Astrocyte (in vitro differentiated cells and primary cell): ENCODE measurements at places on chromosomes 16 and 17. TPM values are rescaled to one million over a fixed set of nuclear protein-coding genes. Genes with fewer than 3 reads are reported as not detected.

FZD2 gene
- 95.7 and 97.6 TPM in 2 replicates for total RNA-seq

ZSCAN10 gene
- total RNA-seq = 0.22 and 0.25 TPM in 2 replicates

VMO1 gene
- total RNA-seq = 0.75 TPM in 1 of 2 replicates, not detected in the other

TMEM114 gene
- total RNA-seq = not detected in 2 replicates

NLRC3 gene
- total RNA-seq = 0.17 and 0.23 TPM in 2 replicates

TBX2 gene
- 0.50 and 0.53 TPM in 2 replicates for total RNA-seq

C16orf86 gene
- 0.32 and 1.6 TPM in 2 replicates for total RNA-seq

TTLL6 gene
- not detected in 2 replicates for total RNA-seq

ABCA3 gene
- 4.8 and 4.9 TPM in 2 replicates for total RNA-seq

DNA sequence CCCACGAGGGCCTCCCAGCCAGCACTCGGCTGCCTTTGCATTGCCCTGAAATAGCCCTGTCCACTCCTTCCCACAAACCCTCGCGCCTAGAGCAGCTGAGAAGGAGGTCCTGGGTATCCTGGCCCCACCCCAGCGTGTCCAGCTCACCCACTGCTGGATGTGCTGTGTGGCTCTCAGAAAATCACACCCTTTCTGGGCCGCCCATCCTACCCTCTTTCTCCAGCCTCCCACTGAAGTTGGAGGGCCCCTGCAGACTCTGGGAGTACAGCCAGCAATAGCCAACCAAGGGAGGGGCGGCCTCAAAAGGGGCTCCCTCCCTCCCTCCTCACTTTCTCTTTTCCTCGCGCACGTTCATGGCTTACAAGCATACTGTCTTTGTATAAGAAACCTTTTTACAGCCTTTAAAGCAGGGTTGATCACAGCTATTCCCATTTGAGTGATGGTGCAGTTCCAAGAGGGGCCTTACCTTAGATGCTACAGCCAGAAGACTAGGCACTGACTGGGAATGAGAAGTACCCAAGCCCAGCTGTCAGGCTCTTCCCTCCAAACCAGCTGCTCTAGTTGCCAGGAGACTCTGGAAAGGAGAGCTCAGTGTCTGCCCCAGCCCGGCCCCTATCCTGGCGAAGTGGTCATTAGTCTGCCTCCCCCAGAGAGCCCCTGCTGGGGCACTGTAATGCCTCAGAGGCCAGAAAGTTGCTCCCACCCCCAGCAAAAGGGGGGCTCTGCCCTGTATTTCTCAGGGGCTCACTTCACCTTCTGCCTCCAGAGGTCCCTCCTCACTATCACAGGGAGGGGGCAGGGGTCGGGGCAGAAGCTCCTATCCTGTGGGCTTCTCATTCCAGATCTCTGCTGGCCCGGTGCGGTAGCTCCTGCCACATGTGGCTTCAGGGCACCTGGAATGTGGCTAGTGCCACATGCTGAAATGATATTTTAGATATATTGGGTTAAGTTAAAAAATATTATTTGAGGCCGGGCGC is 38.1 kb downstream of the DCAKD start:
- H3K4me1 ChIP-seq = no peaks in the 10 kb centered on the region
- H3K4me3 ChIP-seq = no peak overlapping the region
- no peaks in the 10 kb centered on the region for H3K27me3 ChIP-seq
- H3K27ac ChIP-seq = no peak overlapping the region
- no peaks in the 10 kb centered on the region for H3K36me3 ChIP-seq

GRCh38 chr17:45993962-45994627 is 5.0 kb upstream of the STH start:
- no peak overlapping the region for H3K4me3 ChIP-seq
- peaks cover 6% of the 10 kb centered on the region for H3K4me1 ChIP-seq
- H3K27ac ChIP-seq = no peak overlapping the region
- no peak for DNase-seq
- no peaks in the 10 kb centered on the region for H3K36me3 ChIP-seq
- no peaks in the 10 kb centered on the region for H3K27me3 ChIP-seq

DNA sequence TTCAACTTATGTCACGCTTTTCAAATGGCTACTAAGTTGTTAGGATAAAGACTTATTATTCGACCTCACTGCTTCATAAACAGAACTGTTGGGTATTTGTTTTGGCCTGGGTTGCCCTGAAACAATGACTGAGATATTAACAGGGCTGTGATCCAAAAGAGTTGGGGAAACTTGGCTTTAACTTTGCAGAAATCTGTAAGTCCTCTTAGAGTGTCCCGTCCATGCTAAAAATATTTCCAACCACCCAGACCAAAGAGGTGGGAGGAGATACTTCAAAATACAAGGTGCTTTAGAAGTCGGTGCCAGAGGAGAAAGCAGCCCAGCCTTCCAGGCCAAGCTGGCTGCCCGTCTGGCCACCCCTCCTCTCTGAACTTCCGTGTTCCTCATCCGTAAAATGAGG is 16.1 kb upstream of the SPATA32 start:
- peaks cover 26% of the 10 kb centered on the region for H3K4me1 ChIP-seq
- no peaks in the 10 kb centered on the region for H3K27me3 ChIP-seq
- peak; percentile 74 for DNase-seq

DNA sequence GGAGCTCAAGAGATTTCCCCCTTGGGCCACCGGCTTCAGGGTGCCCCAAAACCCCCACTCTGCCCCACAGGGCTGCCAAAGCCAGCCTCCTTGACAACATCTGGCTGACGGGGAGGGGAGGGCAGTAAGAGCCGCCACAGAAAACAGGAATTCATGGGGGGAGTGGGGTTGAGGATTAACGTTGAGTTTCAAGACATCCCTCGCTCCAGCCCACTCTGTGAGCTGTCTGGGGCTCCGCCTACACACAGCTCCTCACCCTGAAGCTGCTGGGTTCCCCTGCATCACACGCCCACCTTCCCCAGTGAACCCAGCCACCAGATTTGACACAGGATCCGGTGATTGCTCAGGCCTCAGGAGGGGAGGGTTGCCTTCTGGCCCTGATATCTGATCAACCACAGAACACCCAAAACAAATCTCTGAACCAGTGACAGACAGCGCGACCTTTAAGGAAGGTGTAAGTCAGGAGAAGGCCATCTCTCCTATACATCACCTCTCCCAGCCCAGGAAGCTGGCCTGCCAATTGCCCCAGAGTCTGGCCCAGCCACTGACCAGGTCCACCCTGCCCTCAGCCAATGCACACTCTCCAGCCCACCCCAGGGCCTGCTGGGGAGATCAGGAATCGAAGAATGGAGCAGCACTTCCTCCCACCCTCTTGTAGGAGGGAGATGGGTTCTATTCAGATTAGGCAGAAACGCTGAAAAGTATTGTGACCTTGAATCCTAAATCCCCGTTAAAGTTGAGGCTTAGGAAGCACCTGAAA is 132.1 kb downstream of the CLEC16A start:
- H3K27me3 ChIP-seq = no peaks in the 10 kb centered on the region
- H3K36me3 ChIP-seq = no peaks in the 10 kb centered on the region
- H3K4me1 ChIP-seq = peaks cover 42% of the 10 kb centered on the region

- peaks cover 73% of the 10 kb centered on the region for H3K36me3 ChIP-seq
- DNase-seq = no peak
- H3K27ac ChIP-seq = no peak overlapping the region
- no peaks in the 10 kb centered on the region for H3K4me1 ChIP-seq
- H3K4me3 ChIP-seq = no peak overlapping the region
Measured at GRCh38 chr17:8494506-8495111, 58.9 kb downstream of the NDEL1 start.

GRCh38 chr16:89133457-89134127 is 38.0 kb upstream of the CDH15 start:
- H3K27me3 ChIP-seq = no peaks in the 10 kb centered on the region
- no peaks in the 10 kb centered on the region for H3K36me3 ChIP-seq
- H3K4me1 ChIP-seq = no peaks in the 10 kb centered on the region
- H3K4me3 ChIP-seq = no peak overlapping the region
- no peak overlapping the region for H3K27ac ChIP-seq
- DNase-seq = no peak

DNA sequence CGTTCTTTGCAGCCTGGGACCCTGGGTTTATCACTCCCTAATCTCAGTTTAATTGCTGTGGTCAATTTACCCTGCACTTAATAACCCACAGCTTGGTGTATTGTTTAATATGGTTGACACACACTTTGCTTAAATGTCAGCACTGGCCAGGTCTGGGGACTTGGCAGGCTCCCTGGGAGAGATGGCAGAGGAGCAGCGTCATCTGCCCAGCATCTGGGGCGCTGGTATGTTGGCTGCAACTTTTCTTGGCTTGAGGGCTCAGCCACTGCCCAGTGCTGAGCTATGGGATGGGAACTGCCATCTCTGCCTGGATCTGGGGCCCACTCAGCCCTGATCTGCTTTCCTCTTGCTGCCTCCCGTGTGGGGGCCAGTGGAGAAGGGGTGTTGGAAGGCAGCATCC is 115.7 kb upstream of the IRX3 start:
- peaks cover 9% of the 10 kb centered on the region for H3K4me1 ChIP-seq
- no peaks in the 10 kb centered on the region for H3K27me3 ChIP-seq
- DNase-seq = no peak
- H3K4me3 ChIP-seq = no peak overlapping the region
- H3K36me3 ChIP-seq = no peaks in the 10 kb centered on the region
- H3K27ac ChIP-seq = no peak overlapping the region

GRCh38 chr17:9144502-9145249 is 123.4 kb downstream of the NTN1 start:
- no peaks in the 10 kb centered on the region for H3K27me3 ChIP-seq
- no peak for DNase-seq
- no peaks in the 10 kb centered on the region for H3K36me3 ChIP-seq
- H3K4me1 ChIP-seq = no peaks in the 10 kb centered on the region
- no peak overlapping the region for H3K27ac ChIP-seq

DNA sequence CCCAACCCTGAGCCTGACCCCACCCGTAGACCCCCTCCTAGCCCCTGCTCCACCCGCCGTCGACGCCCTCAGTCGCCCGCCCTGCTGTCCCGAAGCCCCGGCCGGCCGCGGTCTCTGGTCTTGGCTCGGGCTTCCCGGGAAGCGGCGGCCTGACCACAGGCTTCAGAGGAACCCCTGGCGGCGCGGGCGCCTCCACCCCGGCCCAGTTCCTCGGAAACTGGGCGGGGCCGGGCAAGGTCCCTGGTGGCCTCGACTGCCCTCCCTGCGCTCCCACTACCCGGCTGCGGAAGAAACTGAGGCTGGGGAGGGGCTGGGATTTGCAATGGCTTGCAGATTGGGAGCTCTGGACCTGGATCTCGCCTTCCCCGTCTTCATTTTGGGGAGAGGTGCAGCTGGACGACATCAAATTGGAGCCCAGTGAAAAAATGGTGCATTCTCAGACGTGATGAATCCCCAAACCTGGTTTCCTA is 692 bp upstream of the SOCS1 start:
- H3K4me1 ChIP-seq = peaks cover 38% of the 10 kb centered on the region
- H3K4me3 ChIP-seq = peak overlapping the region; percentile 88
- no peaks in the 10 kb centered on the region for H3K36me3 ChIP-seq
- DNase-seq = peak; percentile 36
- no peaks in the 10 kb centered on the region for H3K27me3 ChIP-seq
- H3K27ac ChIP-seq = peak overlapping the region; percentile 95

GRCh38 chr16:69110406-69110805 is 5.0 kb downstream of the HAS3 start:
- peaks cover 24% of the 10 kb centered on the region for H3K4me1 ChIP-seq
- H3K4me3 ChIP-seq = no peak overlapping the region
- no peak overlapping the region for H3K27ac ChIP-seq
- H3K36me3 ChIP-seq = no peaks in the 10 kb centered on the region
- peaks cover 5% of the 10 kb centered on the region for H3K27me3 ChIP-seq

DNA sequence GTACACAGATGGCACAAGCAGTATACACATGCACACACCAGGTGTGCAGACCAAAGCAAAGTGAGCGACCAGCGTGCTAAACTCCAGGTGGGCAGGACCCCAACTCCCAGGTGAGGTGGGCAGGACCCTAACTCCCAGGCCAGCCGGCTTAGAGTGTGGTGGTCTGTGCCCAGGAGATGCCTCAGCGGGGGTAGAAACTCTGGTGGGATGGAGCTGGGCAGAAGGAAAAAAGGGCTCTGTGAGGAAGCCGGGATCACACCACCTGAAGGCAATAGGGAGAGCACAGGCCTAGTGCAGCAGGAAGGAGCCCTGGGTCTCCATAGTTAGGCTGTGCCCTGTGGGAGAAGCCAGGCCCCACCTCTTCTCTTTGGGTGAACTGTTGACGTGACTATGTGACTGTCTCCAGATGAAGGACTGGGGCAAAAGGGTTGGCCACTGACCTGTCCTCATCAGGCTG is 1.6 kb upstream of the FOXJ1 start:
- no peak overlapping the region for H3K4me3 ChIP-seq
- no peak overlapping the region for H3K27ac ChIP-seq
- H3K36me3 ChIP-seq = no peaks in the 10 kb centered on the region
- H3K4me1 ChIP-seq = peaks cover 7% of the 10 kb centered on the region

- no peaks in the 10 kb centered on the region for H3K27me3 ChIP-seq
- H3K27ac ChIP-seq = no peak overlapping the region
- peaks cover 7% of the 10 kb centered on the region for H3K4me1 ChIP-seq
- H3K4me3 ChIP-seq = no peak overlapping the region
- peak; percentile 69 for DNase-seq
Measured at GRCh38 chr16:70162041-70162451, 11.5 kb upstream of the CLEC18C start.

- H3K4me1 ChIP-seq = peaks cover 17% of the 10 kb centered on the region
- no peak overlapping the region for H3K4me3 ChIP-seq
- H3K27ac ChIP-seq = no peak overlapping the region
- H3K36me3 ChIP-seq = no peaks in the 10 kb centered on the region
- H3K27me3 ChIP-seq = peaks cover 4% of the 10 kb centered on the region
Measured at GRCh38 chr16:57634171-57634570, 5.7 kb downstream of the ADGRG1 start.

DNA sequence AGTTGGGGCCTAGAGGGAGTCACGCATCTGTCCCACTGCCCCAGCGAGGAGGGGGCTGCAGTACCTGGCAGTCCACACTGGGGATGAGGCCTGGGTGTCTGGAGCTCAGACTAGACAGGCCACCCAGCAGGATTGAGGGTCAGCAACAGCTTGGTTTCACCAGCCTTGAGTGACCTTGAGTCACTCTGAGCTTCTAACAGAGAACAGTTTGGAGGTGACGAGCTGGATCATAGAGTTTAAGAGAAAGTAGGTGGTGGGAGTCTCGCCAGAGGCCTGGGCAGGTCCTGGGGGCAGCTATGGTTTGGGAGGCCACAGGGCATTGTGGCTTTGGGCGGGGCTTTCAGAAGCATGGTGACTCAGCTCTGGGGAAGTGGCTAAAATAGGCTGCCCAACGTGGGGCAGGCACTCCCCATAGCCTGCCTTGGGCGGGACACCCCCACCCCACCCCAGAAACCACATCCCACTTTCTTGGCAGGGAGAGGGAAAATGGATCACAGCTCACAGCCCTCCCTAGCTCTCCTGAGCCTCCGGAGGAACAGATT is 20.5 kb downstream of the CDC42EP4 start:
- peak; percentile 89 for DNase-seq
- H3K36me3 ChIP-seq = no peaks in the 10 kb centered on the region
- peak overlapping the region; percentile 94 for H3K27ac ChIP-seq
- peaks cover 66% of the 10 kb centered on the region for H3K4me1 ChIP-seq
- H3K4me3 ChIP-seq = peak overlapping the region; percentile 30

DNA sequence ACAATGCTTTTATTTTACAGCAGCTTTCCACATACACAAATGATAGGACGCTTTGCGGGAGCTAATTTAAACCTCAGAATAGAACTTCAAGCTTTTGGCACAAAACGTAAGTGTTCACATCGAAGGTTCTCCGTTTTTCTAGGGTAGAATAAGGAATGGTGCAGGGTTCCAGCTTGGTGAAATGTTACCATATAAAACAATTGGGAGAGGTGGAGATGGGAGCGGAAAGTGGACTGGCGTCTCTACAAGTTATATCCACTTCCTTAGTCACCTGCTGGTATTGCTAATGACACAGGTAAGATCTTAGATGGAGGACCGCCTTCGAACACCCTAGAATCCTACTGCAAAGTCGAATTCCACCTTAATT is 1.7 kb upstream of the NXN start:
- no peaks in the 10 kb centered on the region for H3K27me3 ChIP-seq
- no peak overlapping the region for H3K4me3 ChIP-seq
- no peak for DNase-seq
- H3K27ac ChIP-seq = no peak overlapping the region
- no peaks in the 10 kb centered on the region for H3K36me3 ChIP-seq
- peaks cover 15% of the 10 kb centered on the region for H3K4me1 ChIP-seq

GRCh38 chr17:82204831-82205719 is 7.6 kb downstream of the CCDC57 start:
- H3K27me3 ChIP-seq = no peaks in the 10 kb centered on the region
- no peak overlapping the region for H3K27ac ChIP-seq
- H3K36me3 ChIP-seq = peaks cover 2% of the 10 kb centered on the region
- H3K4me3 ChIP-seq = no peak overlapping the region
